ENCODE measurements at places on chromosomes 16 and 17.

DNA sequence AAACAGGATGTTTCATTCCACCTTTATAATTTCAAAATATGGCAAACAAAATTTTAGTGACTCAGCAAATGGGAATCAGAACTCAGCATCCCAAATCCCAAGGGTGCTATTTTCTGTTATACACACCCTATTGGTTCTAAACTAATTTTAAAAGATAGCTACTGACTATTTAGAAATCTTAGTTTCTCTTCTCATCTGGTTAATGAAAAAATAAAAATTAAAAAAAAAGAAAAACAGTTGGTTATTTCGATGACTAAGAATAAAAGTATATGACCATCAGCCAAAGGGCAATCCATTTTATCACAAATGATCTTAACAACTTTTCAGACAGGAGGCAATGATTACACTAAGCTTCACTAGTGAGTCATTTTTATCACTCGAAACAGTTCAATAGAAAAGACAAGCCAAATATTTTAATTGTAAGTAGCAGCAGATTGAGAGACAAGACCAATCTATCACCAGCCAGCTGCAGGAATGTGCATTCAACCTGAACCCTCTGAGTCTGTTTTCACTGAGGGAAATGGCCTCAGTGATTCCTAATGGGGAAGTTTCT is 15.2 kb downstream of the PHLPP2 start:
- no peak for DNase-seq

DNA sequence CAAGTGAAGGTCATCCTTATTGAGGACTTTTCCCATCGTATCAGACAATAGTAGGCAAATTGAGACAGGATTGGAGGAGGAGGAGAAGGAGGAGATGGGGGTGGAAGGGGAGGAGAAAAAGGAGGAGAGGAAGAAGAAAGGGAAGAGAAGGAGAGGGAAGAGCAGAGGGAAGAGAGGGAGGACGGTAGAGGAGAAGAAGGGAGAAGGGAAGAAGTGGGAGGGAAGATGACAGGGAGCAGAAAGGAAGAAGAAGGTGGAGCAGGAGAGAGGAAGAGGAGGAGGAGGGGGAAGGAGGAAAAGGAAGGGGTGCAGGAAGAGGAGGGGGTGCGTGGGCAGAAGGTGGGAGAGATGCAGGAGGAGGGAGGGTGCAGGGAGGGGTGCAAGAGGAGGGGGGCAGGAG is 26.0 kb downstream of the ABCC6 start:
- DNase-seq = no peak

- DNase-seq = peak; percentile 78
These were observed 9.0 kb downstream of the STAT5B start for GRCh38 chr17:42266918-42267766.

DNA sequence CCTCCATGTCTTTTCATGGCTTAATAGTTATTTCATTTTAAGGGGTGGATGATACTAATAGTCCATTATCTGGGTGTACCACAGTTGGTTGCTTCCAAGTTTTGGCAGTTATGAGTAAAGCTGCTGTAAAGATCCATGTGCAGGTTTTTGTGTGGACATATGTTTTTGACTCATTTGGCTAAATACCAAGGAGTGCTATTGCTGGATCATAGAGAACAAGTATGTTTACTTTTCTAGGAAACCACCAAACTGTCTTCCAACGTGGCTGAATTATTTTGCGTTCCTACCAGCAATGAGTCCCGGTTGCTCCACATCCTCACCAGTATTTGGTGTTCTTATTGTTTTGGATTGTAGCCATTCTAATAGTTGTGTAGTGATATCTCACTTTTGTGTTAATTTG is 181.9 kb downstream of the SPECC1 start:
- peak; percentile 67 for DNase-seq

DNA sequence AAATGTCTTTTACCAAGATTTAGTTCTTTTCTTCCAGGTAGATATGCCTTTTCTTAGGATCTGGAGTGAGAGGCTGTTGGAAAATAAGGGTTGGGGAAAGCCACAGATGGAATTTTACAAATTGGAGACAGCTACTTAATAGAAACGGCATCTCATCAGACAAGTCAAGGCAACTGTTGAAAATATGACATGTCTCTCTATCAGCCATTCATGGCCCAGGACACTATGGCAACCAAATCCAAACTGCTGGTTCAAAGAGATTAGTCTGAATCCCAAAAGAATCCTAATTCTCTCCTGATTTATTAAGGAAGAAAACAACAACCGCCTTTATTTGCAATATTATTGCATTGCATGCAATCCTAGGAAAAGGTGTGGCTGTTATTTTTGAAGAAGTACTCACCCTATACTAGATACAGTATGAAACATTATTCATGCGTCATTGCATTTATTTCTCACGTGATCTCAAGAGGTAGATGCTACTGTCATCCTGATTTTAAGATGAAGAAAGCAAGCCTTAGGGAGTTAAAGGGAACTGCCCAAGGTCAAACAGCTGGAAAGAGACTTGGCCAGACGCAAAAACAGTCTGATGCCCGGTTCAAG is 12.6 kb upstream of the CEP20 start:
- DNase-seq = no peak

DNA sequence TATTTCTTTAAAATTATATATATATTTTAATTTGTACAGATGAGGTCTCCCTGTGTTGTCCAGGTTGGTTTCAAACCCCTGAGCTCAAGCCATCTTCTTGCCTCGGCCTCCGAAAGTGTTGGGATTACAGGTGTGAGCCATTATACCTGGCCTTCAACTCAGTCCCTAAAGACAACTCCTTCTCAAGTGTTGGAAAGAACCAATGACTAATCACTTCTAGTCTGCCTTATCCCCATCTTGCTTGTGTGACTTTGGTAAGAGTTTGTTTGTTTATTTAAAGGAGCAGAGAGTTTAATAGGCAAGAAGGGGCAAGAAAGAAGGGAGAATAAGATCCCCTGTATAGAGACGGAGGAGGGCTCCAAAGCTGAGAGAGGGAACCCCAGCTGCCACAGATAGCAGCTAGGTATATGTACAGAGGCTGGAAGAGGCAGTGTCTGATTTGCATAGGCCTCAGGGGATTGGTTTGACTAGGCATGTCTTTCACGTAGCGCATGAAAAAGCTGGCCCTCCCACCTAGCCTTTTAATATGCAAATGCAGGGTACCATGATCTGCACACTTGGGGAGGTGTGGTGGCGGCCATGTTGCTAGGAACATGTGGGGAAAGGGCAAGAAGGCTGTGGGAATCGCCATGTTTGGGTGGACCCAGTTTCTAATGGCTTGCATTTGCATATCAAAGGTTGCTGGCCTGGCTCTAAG is 21.5 kb downstream of the ABCC1 start:
- DNase-seq = no peak

GRCh38 chr16:11163761-11164261 is 92.2 kb downstream of the SOCS1 start:
- DNase-seq = no peak

DNA sequence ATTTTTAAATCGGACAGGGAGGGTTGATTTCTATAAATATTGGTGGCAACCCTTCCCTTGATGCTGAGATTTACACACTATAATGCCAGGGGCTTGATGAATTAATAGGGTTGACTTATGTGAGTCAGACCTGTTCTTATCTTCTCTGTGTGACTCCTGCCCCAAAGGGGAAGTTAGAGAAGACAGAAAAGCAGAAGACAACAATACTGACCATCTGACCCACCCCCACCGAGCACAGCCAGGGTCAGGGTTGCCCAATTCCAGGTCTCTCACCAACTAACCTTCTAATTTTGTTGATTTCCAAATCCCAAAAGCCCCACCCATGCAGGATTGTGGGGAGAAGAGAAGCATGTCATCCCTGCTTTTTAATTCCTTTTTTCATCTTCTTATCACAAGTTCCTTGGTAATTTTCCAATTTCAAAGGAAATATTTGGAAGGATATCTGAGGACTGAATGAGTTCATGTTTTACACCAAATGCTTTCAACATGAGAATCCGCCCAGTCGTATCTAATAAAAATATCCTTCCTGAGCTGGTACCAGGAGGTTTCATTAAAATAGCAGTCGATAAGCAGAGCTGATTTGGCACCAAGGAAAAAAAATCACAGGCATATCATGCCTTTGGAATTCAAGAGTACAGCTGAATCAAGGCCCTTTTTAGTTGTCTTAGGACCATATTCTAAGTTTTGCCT is 603.4 kb upstream of the CDH11 start:
- DNase-seq = no peak

GRCh38 chr16:88779406-88780141 is 5.4 kb downstream of the PIEZO1 start:
- no peak for DNase-seq

DNA sequence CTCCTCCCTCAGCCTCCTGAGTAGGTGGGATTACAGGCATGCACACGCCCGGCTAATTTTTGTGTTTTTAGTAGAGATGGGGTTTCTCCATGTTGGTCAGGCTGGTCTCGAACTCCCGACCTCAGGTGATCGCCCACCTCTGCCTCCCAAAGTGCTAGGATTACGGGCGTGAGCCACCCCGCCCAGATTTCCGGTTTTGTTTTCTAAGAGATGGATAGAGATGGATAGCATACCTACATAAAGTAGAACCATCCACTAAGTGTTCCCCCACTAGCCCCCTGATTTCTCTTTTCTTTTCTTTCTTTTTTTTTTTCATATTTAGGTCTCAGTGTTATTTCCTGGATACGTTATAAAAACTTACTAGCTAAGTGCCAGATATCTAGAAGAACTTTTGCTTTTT is 2.0 kb downstream of the WSB1 start:
- DNase-seq = no peak

GRCh38 chr17:39667262-39667944 is 850 bp upstream of the PNMT start:
- no peak for DNase-seq

GRCh38 chr17:39141294-39141693 is 10.1 kb downstream of the PLXDC1 start:
- DNase-seq = no peak

- DNase-seq = no peak
These were observed 648.5 kb upstream of the RBFOX1 start for GRCh38 chr16:6684076-6684673.

DNA sequence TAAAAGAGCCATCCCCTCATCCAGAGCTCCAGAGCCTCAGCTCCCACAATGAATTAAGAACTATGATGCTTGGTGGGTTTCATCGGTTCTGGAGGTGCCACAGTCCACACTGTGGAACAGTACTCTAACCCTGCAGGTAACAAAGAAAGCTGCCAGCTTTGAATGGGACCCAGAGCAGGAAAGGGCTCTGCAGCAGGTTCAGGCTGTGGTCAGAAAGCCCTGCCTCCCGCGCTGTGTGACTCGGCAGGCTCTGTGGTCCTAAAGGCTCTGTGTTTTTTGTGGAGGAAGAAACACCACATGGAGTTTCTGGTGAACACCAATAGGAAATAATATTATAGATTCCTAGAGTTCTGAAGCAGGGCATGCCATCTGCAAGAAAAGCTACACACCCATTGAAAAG is 32.5 kb downstream of the MRPS23 start:
- no peak for DNase-seq

DNA sequence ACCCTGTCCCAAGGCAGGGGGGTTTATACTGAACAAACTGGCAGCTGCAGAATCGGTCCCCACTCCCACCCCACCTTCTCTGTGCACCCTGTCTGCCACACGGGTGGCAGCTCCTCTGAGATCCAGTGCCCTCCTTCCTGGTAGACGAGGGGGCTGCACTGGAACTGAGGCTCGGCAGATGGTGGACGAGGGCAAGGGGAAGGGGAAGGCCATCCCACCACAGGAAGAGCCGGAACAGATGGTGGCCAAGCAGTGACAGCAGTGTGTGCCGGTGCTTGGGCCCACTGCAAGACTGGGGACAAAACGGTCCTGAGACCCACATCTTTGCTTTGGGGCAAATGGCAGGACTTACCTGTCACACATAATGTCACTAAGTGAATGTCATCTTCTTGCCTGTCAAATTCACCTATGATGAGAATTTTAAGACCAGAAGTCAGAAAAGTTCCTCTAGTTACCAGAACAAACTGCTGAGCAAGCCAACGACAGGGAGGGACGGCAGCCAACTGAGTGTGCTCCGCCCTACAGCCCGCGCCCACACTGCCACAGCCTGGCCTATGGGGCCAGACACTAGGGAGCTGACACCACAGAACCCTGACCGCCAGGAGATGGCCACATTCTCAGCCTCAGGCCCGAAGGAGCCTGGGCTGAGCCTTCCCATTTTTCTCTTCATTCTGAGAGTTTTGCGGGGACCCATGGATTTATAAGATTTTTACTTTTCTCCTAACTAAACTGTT is 14.4 kb downstream of the NTAN1 start:
- DNase-seq = no peak

- DNase-seq = no peak
These were observed 6.2 kb downstream of the GINS2 start for GRCh38 chr16:85682516-85682915.

- DNase-seq = no peak
These were observed 18.9 kb downstream of the DNAJA2 start for GRCh38 chr16:46954562-46954961.

GRCh38 chr16:86995456-86995855 is 321.7 kb downstream of the C16orf95 start:
- no peak for DNase-seq

DNA sequence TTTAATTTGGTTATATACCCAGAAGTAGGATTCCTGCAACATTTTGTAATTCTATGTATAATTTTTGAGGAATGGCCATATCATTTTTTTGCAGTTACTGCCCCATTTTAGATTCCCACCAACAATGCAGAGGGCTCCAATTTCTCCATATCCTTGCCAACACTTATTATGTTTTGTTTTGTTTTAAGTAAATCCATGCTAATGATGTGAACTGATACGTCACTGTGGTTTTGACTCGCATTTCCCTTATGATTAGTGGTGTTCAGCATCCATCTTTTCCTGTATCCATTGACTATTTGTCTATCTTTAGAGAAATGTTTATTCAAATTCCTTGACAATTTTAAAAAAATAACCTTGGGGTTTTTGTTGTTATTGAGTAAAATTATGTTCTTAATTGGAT is 826.4 kb downstream of the CDH11 start:
- DNase-seq = no peak

DNA sequence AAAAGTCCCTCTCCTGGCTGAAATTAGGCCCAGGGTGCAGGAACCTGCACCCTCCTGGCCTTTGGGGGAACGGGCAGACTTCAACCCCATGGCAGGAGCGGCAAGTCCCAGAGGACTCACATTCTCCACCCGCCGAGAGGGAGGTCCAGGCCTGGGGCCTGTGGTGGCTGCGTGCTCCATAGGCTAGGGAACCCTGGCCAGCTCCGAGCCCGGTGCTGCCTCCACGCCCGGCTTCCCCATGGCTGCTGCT is 130 bp downstream of the CCDC78 start:
- DNase-seq = no peak

Data from BJ (cell line).